ENCODE measurements at places on chromosomes 2 and 18.

- DNase-seq, result no peak
Measured at GRCh38 chr2:85783796-85784195, 30.0 kb downstream of the ATOH8 start.

GRCh38 chr2:227848586-227848985 is 22.8 kb upstream of the DAW1 start:
- no peak for DNase-seq

DNA sequence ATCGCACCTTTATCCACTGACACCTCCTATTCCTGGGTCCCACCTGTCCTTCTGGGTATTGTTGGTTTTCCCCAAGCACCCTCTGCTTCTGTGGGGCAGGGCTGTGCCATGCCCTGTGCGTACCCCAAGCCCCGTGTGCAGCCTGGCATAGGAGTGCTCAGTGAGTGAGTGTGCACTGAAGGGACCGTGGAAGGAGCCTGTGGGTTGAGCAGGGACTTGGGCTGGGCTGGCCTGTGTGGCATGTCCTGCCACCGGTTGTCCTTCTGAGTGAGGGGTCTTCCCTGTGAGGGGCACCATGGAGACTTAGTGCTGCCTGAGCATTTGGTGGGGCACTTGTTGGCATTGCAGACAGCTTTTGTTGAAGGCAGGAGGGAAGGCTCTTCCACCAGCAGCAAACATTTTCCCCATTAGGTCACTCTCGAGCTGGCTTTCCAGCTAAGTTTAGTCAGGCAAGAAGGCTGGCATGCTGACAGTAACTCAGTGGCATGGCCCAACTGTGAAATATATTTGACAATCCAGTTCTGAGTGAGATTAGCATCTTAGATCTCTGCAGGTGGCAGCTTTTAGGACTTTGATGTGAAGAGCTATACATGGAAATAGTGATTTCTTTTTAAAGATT is 64.7 kb downstream of the LPIN1 start:
- no peak for DNase-seq

GRCh38 chr18:62760403-62760734 is 45.0 kb downstream of the PHLPP1 start:
- no peak for DNase-seq

- DNase-seq, result no peak
Measured at GRCh38 chr2:29420464-29420863, 305.2 kb downstream of the CLIP4 start.

- no peak for DNase-seq
Measured at GRCh38 chr18:36374262-36374661, 76.7 kb downstream of the FHOD3 start.

GRCh38 chr2:232537499-232537898 is 2.0 kb upstream of the CHRNG start:
- no peak for DNase-seq
